ENCODE measurements at places on chromosomes 5 and 9. TPM values are rescaled to one million over a fixed set of nuclear protein-coding genes. Genes with fewer than 3 reads are reported as not detected.

GRCh38 chr5:178210073-178210535, 5.8 kb downstream of the HNRNPAB start:
- DNase-seq: no peak

- no peak for DNase-seq
These were observed 218.6 kb downstream of the PJA2 start for GRCh38 chr5:109191153-109191558.

The PCDHGB7 gene
- not detected for polyA plus RNA-seq

The KCNV2 gene
- not detected for polyA plus RNA-seq

The EMB gene
- polyA plus RNA-seq: 99.4 TPM
